ENCODE measurements at places on chromosomes 3 and 15. TPM values are rescaled to one million over a fixed set of nuclear protein-coding genes. Genes with fewer than 3 reads are reported as not detected.

DNA sequence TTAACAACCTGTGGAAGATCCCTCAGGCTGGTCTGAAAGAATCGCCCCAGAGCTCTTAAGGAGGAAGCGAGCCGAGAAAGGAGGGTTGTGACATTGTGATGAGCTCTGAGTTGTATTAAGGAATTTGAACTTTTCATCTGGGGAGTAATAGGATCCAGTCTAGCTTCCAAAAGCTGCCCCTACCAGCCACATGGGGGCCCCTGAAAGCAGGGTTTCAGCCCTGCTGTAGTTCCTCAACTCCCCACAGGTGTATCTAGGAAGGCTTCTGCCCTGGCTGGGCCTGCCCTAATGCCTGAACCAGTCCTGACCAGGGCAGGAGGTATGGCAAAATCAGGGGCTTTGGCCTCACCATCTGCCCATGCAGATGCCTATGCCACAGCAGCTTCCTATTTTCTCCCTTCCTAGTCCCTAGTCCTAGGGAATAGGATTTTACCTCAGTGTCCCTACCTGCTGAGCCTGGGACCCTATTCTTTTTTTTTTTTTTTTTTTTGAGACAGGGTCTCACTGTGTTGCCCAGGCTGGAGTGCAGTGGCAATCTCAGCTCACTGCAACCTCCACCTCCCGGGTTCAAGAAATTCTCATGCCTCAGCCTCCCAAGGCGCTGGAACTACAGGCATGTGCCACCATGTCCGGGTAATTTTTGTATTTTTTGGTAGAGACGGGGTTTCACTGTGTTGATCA is 5.0 kb upstream of the AP3S2 start:
- peak; percentile 60 for DNase-seq
- H3K36me3 ChIP-seq: no peaks in the 10 kb centered on the region
- no peaks in the 10 kb centered on the region for H3K27me3 ChIP-seq
- H3K4me1 ChIP-seq: no peaks in the 10 kb centered on the region

DNA sequence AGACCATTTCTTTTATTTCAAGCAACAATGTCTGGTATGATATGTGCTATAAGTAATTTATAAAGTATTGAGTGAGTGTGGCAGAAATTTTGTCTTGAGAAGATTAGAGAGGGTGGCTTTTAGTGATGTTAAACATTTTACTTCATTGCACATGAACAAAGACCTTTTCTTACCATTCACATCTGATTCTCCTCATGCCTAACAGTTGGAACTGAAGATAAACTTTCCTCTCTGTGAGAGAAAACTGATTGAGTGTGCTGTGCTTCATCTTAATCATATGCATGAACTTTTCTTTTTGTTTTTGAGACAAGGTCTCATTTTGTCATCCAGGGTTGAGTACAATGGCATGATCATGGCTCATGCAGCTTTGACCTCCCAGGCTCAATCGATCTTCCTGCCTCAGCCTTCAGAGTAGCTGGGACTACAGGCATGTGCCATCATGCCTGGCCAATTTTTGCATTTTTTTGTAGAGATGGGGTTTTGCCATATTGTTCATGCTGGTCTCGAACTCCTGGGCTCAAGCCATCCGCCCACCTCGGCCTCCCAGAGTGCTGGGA is 377.7 kb upstream of the GOLIM4 start:
- DNase-seq: no peak
- peaks cover 33% of the 10 kb centered on the region for H3K27me3 ChIP-seq
- H3K27ac ChIP-seq: no peak overlapping the region
- no peaks in the 10 kb centered on the region for H3K36me3 ChIP-seq

- H3K27me3 ChIP-seq: no peaks in the 10 kb centered on the region
- no peaks in the 10 kb centered on the region for H3K36me3 ChIP-seq
- H3K4me1 ChIP-seq: no peaks in the 10 kb centered on the region
These were observed 31.5 kb upstream of the MLF1 start for GRCh38 chr3:158539414-158540014.

DNA sequence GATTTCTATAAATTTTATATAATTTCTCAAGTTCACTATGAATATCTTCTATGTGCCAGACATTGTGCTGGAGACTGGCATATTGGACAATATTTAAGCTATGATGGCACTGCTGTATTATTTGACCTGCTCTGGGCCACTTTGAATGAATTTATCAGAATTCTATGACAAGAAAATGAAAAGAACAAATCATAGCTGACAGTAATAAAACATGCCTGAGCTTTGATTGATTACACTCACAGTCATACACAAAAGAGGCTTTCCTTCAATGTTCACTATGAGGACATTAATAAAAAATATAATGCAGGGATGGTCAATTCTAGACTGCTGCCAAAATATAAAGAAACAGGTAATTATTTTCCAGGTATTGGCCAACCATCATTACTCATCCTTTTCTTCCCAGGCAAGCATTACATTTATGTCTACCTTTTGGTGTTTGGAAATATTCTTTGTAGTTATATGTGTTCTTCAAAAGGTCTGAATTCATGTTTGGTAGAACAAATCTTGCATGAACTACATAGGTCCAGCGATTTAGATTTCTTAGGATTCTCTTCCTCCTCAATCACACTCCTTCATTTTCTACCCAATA is 81.0 kb upstream of the ALCAM start:
- no peak for DNase-seq
- H3K27me3 ChIP-seq: no peaks in the 10 kb centered on the region
- no peak overlapping the region for H3K27ac ChIP-seq
- no peaks in the 10 kb centered on the region for H3K36me3 ChIP-seq
- no peaks in the 10 kb centered on the region for H3K4me1 ChIP-seq

DNA sequence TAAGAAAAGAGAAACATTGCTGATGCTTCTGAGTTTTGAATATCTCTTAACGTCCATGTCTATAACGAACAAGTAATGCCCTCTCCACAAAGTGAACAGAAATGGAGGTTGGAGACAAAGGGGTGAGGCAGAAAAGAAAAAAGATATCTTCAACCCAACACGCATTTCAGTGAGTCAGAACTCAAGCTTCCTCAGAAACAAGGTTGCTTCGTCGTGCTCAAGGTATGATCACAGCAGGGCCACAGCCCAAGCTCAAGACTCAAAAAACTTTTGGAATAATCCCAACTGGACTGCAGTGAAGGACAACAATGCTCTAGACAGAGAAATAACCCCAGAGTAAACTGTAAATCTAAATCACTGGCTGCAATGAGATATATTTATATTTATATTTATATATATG is 18.9 kb downstream of the WNT5A start:
- H3K27me3 ChIP-seq: no peaks in the 10 kb centered on the region
- no peaks in the 10 kb centered on the region for H3K36me3 ChIP-seq

DNA sequence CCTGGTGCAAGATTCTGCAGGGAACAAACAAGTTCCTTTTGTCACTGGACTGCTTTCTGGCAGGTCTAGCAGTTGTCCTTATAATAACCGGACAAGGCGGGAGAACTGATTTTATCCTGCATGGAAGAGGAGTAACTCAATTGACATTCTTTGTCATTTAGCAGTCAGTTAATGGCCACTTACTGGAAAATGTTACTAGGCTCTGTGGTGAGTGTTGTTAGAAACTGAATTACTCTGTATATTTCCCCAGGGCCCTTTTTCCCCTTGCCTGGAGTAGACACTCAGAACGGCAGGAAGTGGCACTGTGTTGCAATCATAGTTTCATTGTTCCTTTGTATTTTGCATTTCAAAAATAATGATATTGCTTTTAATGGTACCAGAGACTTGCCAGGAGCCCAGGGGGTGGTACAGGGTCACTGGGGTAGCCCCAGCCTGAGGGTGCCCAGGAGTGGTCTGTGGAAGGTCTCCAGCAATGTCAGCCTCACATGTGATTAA is 318.6 kb upstream of the LRRFIP2 start:
- no peak for DNase-seq
- no peaks in the 10 kb centered on the region for H3K36me3 ChIP-seq
- no peak overlapping the region for H3K27ac ChIP-seq

GRCh38 chr3:88150806-88151205 is 1.0 kb downstream of the C3orf38 start:
- H3K4me3 ChIP-seq: peak overlapping the region; percentile 95
- peaks cover 18% of the 10 kb centered on the region for H3K36me3 ChIP-seq
- peaks cover 21% of the 10 kb centered on the region for H3K4me1 ChIP-seq
- no peak for DNase-seq
- no peaks in the 10 kb centered on the region for H3K27me3 ChIP-seq

- no peaks in the 10 kb centered on the region for H3K27me3 ChIP-seq
- no peak overlapping the region for H3K4me3 ChIP-seq
- H3K36me3 ChIP-seq: no peaks in the 10 kb centered on the region
- DNase-seq: no peak
- H3K4me1 ChIP-seq: no peaks in the 10 kb centered on the region
- H3K27ac ChIP-seq: no peak overlapping the region
These were observed 11.2 kb upstream of the ADAMTS7 start for GRCh38 chr15:78822514-78822913.

DNA sequence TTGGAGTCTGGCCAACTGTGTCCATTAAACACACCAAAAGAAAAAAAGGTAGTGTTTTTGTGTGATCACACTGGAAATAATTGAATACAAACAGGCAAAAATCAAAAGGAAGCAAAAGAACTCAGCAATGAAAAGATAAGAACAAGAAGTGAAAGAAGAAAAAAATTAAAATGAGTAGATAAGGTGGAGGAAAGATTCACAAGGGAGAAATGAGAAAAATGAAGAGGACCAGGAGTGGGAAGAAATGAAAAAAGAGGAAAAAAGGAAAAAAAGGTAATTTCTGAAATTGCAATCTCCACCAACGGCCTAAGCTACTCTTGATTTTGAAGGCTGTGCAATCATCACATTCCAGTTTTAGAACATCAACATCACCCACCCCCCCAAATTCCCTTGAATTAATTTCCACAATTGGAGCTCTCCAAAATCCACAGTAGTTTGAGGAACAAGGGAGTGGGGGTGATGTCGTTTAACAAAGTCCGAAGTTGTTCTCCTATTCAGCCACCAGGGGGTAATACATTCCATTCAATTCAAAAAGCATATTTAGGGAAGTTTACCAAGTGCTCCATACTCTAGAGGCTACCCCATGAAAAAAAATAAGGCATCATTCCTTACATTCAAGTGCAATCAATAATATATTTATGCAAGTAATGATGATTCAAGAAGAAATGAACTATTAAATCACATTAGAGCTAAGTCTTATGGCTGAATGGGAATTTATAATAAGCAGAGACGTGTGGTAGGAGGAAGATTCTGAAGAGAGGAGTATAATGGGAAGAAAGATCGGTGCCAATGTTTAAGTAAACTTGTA is 37.4 kb downstream of the ZNF860 start:
- no peaks in the 10 kb centered on the region for H3K27me3 ChIP-seq
- H3K4me1 ChIP-seq: no peaks in the 10 kb centered on the region
- DNase-seq: peak; percentile 54
- no peak overlapping the region for H3K4me3 ChIP-seq
- no peaks in the 10 kb centered on the region for H3K36me3 ChIP-seq
- H3K27ac ChIP-seq: no peak overlapping the region

DNA sequence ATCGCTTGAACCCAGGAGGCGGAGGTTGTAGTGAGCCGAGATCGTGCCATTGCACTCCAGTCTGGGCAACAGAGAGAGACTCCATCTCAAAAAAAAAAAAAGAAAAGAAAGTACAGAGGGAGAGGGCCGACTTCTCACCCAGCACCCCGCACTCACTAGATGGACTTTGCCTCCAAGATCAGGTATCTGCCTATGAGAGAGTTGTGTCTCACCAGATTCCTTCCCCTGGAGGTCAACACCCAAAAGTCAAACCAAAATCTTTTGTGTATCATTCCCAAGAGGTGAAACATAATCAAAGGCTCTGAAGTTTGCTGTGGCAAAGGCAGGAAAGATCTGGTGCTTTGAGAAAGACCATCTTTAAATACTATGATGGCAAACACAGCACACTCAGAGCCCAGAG is 51.2 kb downstream of the HMCES start:
- H3K4me1 ChIP-seq: no peaks in the 10 kb centered on the region
- H3K27ac ChIP-seq: no peak overlapping the region
- DNase-seq: no peak
- no peaks in the 10 kb centered on the region for H3K27me3 ChIP-seq
- H3K4me3 ChIP-seq: no peak overlapping the region

GRCh38 chr3:141178026-141178425 is 53.6 kb upstream of the PXYLP1 start:
- H3K4me1 ChIP-seq: no peaks in the 10 kb centered on the region
- no peaks in the 10 kb centered on the region for H3K36me3 ChIP-seq
- no peak overlapping the region for H3K4me3 ChIP-seq
- H3K27ac ChIP-seq: no peak overlapping the region

DNA sequence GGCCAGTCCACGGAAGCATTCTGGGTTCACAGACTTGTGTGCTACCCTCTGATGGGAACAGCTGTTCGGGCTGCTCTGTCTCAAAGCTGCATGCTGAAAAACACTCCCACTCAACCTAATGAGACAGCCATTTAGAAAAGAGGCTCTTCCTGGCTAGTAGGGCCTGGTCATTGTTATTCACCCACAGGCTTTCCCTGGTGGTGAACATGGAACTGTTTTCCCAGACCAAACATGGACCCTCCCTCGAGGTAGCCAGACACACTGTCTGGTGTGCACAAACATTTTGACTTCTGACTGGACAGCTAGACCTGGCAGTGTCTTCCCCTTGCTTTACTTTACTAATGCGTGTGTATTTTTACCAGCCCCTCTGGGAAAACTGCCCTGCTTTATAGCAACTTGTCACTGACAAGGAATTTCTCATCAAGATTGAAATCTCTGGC is 39.0 kb downstream of the MECOM start:
- no peaks in the 10 kb centered on the region for H3K4me1 ChIP-seq
- no peak overlapping the region for H3K4me3 ChIP-seq
- H3K27ac ChIP-seq: no peak overlapping the region
- DNase-seq: no peak
- H3K36me3 ChIP-seq: no peaks in the 10 kb centered on the region

- H3K4me1 ChIP-seq: 0 out of 2 replicates have a peak, but pooled peaks cover 3% of the 10 kb centered on the region
- no peak overlapping the region for H3K4me3 ChIP-seq
- no peaks in the 10 kb centered on the region for H3K36me3 ChIP-seq
- H3K27me3 ChIP-seq: no peaks in the 10 kb centered on the region
- DNase-seq: no peak
These were observed 73.5 kb downstream of the TBL1XR1 start for GRCh38 chr3:177123822-177124221.

DNA sequence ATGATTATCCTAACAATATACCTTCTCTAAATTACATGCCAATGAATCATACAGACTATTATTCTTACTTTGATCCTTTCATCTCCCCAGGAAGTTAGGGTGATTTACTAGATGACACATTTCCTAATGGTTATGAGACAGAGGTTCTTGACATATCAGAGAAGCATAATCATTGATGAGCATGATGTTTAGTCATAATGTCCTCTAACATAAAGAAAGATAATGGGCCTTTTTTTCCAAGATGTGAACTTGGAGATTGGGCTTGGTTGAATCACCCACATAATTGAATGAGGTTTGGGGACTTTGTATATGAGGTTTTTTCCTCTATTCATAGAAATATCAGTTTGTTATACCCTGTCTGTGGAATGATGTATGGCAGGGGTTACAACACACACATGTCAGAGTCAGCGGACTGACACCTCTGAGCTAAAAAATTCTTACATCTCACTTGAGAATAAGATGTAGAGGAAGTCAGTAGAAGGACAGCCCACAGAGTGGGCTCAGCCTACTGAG is 69.7 kb upstream of the DCBLD2 start:
- H3K4me1 ChIP-seq: peaks cover 73% of the 10 kb centered on the region
- no peak overlapping the region for H3K4me3 ChIP-seq
- H3K27me3 ChIP-seq: no peaks in the 10 kb centered on the region

Gene DHX30
- 114 TPM for total RNA-seq

Gene CXCR6
- not detected for total RNA-seq

Gene ADAMTS9
- 0.05 TPM for total RNA-seq

Gene TTC21A
- total RNA-seq: 5.6 TPM

Gene CCDC54
- total RNA-seq: not detected

Data from HCT116 (cell line).